Heart right ventricle (tissue), 16 donors: ENCODE measurements at places on chromosomes 4 and X. TPM values are rescaled to one million over a fixed set of nuclear protein-coding genes. Genes with fewer than 3 reads are reported as not detected.

GRCh38 chr4:151600432-151600831 lies 160.4 kb downstream of the GATB start:
- no peak for DNase-seq

- no peak for DNase-seq
Measured at GRCh38 chrX:114581528-114582263, 2.2 kb upstream of the HTR2C start.

DNA sequence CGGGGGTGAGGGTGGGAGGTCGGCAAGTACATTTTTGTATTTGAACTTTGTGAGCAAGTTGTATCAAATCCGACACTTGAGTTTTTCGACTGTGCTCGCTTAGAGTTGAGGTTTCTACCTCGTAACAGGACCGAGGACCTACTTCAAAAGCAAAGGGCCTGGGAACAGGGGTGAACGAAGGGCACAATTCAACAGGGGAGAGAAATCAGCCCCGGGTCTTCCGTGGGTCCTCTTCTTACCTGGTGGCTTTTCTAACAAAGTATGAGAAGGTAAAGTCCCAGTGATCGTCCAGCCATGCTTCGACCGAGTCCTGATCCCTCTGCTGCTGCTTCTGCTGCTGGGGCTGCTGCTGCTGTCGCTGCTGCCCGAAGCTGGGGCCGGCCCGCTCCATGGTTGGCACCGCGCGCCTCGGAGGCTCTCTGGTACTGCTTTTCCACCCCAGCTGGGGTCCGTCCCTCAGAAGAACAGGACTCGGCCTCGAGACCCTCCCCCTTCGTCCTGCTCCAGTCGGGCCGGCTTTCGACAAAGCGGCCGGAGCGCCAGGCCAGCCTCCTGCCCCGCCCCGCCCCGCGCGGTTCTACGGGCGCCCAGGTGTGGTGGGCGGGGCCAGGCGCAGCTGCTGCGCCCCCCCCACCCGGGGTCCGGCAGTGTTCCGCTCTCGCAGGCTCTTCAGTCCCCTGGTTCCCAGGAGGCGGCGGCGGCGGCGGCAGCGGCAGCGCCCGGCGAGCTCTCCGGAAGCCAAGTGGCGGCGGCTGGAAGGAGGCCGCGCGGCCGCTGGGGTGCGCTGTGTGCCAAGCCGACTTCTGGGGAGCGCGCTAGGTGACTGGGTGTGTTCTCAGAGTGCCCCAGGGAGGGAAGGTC lies at the start of gene PDE5A:
PDE5A (minus strand) TSS at position 524 of the 861 bp plus-strand sequence; CDS start at position 391, 133 bp downstream.
- peak; percentile 72 for DNase-seq

GRCh38 chr4:60611762-60612496 lies 588.2 kb upstream of the ADGRL3 start:
- no peak for DNase-seq

GRCh38 chr4:156803056-156803455 lies 168.5 kb downstream of the PDGFC start:
- no peak for DNase-seq

DNA sequence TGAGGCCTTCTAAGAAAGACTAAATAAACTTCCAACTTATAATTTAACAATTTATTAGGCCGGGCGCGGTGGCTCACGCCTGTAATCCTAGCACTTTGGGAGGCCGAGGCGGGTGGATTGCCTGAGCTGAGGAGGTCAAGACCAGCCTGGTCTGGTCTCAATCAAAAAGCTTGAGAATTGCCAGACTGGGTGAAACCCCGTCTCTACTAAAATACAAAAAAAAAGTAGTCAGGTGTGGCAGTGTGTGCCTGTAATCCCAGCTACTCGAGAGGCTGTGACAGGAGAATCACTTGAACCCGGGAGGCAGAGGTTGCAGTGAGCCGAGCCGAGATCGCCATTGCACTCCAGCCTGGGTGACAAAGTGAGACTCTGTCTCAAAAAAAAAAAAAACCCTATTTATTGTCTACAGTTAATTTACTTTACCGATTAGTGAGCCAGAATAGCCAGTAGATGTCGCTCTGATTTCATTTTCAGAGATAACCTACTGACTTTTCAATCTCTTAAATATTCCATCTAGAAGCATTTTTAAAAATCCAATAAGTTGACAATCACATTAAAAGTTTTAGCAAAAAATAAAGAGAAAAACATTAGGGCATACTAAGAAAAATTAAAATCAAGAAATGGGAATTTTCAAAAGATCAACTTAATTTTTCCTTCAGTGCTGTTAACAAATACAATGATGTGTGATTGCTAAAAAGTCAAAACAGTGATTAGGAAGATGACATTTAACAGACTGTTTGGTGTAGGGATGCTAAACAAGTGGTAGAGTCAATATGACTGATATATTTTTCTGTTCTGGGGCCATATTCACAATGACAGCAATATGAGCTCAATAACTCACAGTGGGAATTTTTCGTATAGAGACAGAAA lies 4.3 kb upstream of the SHROOM3 start:
- no peak for DNase-seq

DNA sequence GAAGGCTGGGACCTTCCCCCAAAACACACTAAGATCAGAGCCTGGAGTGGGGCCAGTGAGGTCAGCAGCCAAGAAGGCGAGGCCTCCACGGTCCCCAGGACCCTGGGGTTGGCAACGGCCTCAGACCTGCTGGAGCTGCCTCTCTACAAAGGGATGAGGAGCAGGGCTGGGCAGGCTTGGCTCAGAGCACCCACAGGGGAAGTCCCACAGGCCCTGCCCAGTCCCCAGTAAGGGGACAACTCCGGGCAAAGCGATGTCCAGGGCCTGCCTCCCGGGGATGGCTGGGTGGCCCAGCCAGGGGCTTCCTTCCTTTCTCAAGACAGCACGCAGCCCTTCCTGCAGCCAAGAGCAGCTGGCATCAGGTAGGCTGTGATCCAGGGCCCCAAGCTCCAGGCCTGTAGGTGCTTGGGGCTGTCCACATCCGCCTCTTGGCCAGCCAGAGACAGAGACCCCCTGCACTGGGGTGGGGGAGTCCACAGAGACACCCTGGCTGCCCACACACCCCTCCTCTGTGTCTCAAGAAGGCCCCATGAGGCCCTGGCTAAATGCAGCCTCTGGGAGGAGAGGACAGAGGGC lies 5.7 kb downstream of the MXD4 start:
- DNase-seq, result peak; percentile 35

- DNase-seq, result no peak
Measured at GRCh38 chr4:3345384-3345783, 52.6 kb downstream of the RGS12 start.

- DNase-seq, result no peak
Measured at GRCh38 chr4:151670843-151671242, 90.0 kb downstream of the GATB start.

DNA sequence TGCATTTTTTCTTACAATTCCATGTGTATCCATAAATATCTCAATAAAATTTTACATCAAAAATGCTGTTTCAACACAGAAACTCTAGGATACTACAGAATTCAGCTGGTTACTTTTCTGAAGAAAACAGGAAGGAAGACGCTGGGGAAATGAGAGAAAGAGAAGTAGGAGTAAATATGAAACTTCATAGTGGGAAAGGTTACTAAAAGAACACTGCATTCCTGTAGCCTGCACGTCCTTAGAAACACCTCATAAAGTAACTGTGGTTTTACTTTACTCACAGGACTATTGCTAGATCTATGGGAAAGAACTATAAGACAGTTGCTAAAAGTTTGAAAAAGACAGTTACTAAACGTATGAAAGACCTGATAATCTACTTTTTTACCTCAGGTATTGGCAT lies 23.1 kb downstream of the ATP11C start:
- DNase-seq, result no peak

GRCh38 chr4:80219301-80220025 lies 22.2 kb downstream of the PRDM8 start:
- DNase-seq, result no peak

The HSFX3 gene
- 0.21 TPM for total RNA-seq

The CT45A1 gene
- not detected for total RNA-seq

The WNK3 gene
- total RNA-seq, result 0.39 TPM

The TMEM128 gene
- 9.6 TPM for total RNA-seq

The ADRA2C gene
- total RNA-seq, result 8.6 TPM
